ENCODE measurements at places on chromosomes 2 and 18.
A peak's percentile ranks its signal among the peaks of the same experiment; 100 is the strongest.

DNA sequence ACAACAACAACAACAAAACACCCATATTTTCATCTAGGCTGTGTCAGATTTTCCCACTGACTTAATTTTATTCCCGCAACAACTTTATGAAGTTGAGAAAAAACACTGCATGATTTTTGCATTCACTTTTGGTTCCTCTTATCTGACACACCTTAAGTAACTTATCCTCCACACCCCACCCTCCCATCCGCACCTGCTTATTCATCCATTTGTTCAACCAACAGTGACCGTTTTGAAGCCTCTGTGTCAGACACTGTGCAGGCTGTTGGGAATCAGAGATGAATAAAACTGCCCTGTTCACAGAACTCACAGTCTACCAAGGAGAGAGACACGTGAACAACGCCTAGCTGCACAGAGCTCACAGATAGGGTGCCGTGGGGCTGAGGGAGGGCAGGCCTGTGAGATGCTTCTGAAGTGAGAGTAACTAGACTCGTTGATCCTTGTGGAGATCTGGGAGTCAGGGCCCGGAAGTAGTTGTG is 7.4 kb downstream of the CNNM4 start:
- DNase-seq: no peak

GRCh38 chr2:42996528-42996927 is 204.1 kb upstream of the HAAO start:
- DNase-seq: no peak

DNA sequence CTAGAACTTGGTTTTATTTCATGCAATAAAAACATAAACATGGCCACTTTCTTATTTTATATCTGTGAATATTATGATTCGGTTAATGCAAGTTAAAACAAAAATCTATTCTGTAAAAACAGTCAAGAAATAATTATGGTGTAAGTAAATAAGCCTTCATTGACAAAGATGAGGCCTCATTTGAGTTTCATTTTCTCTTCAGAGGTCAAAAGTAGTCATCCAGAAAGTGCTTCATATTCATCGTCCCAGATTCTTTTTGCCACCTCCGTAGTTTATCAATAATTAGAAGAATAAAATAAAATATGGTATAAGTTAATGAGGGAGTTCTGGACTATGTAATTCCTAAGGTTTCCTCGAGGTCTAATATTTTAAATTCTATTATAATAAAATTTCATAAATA is 19.4 kb upstream of the HNRNPA3 start:
- DNase-seq: no peak

GRCh38 chr2:696463-696862 is 19.3 kb upstream of the TMEM18 start:
- no peak for DNase-seq

DNA sequence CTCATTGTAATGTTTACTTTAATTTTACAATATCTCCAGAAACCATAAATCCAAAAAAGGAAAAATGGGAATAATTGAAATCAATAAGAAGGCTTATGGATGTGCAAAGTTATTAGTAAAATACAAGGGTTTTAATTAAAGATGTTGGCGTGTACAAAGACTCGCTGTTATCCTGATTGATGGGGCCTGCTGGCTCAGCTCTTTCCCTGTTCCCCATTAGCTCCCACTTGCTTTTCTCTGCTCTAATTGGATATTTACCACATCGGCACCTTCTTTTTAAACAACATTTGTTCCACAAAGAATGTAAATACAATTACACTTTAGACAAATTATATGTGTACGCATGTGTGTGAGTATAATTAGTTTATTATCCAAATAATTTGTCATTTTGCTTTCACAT is 796.6 kb downstream of the ERBB4 start:
- DNase-seq: no peak

DNA sequence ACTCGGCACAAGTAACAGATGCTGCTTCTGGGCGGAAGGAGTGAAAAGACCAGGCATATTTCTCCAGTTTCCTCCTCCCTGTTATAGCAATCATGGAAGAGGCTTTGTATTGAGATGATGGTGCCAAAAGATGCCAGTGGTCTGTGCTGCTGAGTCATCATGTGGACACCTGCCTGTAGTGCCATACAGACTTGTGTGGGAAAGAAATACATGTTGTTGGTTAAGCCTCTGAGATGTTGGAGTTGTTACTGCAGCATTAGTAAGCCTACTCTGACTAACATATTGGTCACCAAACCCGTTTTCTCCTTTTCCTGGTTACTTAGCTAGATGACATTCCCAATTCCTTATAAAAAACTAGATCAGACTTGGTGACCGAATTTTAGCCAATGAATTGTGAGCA is 356.9 kb downstream of the ZNF521 start:
- no peak for DNase-seq

- no peak for DNase-seq
Measured at GRCh38 chr2:235232449-235233433, 261.1 kb upstream of the AGAP1 start.

DNA sequence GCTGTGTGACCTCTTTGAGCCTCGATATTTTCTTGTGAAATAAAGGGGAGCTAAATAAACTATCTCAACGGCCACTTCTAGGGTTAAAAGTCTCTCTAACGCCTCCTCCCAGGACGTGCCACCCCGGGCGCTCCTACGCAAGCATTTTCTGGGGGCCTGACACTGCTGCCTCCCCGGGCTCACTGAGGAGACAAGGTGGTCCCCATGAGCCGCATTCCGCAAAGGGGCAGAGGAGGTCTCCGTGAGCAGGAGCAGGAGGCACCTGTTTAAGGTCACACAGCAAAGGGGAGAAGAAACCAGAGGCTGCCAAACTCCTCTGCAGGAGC is 913 bp upstream of the WNT10A start:
- DNase-seq: no peak

DNA sequence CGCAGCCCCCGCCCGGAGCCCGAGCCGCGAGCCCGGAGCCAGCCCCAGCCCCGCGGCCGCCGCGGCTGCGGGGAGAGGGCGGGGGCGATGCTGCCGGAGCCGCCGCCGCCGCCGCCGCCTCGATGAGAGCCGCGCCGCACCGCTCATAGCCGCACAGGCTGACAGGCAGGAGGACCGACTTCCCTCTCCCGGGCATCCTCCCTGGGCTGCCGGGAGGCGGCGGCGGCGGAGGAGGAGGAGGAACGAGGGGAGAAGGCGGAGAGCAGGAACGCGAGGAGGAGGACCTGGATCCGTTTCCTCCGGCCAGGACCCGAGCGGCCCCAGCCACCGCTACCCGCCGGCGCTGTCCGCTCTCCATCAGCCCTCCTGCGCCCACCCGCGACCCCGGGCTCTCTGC is 370 bp downstream of the KLHL29 start:
- DNase-seq: no peak

GRCh38 chr2:47303341-47304148 is 99.4 kb upstream of the MSH2 start:
- no peak for DNase-seq

- DNase-seq: no peak
Measured at GRCh38 chr2:12928197-12928774, 211.6 kb downstream of the TRIB2 start.

- no peak for DNase-seq
Measured at GRCh38 chr2:199757233-199757870, 93.6 kb downstream of the FTCDNL1 start.

DNA sequence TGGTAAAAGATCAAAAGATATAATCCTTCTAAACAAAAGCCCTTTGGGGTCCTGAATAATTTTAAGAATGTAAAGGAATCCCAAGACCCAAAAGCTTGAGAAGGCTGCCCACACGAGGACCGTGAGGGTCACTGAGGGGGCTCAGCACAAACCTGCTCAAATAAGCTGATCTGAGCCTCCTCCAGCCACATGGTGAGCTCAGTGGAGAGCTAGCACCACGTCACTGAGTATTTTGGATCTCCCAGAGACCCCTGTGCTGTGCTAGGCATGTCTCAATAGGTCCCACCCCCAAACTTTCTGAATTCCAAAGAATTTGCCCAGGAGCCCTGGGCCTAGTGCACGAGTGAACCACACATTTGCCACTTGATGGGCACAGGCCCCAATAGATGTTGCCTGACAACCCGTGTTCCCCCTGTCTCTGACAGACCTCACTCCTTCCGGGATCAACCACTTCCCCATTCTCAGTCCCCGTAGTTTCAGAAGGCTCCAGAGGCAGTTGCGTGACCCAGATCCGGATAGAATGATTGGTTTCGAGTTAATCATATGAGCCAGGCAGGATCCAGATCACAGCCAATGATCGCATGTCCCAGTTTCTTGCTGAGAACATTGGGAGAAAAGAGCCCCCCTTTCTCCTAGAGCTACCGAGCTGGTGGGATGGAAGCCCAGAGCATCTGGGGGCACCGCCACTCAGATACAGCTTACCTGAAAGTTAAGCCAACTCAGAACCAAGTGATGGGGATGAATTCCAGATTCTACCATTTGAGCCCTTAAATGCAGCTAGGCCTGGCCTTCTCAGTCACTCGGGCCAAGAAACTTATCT is 203.8 kb downstream of the TNS1 start:
- no peak for DNase-seq

DNA sequence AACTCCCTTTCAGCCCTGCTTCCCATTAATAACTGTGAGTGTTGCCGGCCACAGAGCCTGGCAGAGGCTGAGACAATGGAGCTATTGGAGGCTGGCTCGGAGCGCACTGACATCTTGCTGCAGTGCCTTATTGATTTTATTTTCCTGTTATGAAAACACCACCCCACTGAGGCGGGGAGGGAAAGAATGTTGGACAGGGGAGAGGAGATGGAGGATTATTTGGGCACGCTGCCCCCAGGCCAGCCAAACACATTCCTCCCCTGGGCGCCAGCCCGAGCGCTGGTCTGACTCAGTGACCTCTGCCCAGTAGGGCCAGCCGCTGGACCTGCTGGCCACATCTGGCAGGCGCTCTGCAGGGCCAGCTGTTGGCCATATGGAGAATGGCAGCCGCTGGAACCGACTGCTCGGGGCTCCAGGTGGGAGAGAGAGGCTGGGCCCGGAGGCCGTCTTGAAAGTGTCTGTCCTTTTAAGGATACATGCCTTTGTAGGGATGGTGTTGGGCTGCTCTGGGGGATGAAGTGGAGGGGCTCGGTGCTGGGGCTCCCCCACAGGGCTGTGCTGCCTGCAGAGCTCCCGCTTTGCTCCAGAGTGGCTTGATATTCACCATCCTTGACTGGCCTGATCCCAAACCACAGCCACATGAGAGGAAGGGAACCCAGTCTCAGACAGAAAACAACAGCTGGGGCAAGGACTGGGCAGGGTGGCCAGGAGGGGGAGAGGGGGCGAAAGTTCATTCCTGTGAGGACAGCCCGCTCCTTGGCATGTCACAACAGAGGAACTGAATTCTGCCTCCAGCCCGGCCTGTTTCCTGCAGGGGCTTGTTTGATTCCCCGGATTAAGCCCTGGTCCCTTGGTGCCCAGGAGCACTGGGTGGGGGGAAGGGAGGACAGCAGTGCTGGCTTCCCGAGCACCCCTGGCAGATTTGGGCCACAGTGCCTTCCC is 179.0 kb downstream of the KLHL29 start:
- DNase-seq: no peak

DNA sequence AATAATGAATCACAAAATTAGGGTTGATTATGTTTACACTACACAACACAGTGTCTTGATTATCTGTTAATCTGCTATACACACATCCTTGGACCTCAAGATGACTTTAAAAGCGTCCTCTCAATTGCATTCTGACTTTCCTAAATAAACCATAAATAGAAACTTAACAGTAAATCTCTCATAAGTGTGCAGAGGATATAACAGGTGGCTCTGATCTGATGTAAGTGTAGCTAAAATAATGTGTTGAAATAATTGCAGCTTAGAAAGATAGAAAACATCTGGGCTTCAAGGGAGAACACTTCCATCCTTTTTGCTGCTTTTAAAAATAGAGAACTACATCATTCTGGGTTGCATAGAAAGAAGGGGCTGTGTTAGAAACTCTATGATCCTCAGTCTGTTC is 78.4 kb upstream of the EFEMP1 start:
- no peak for DNase-seq

- peak; percentile 18 for DNase-seq
Measured at GRCh38 chr2:162301151-162301804, 17.2 kb downstream of the IFIH1 start.

GRCh38 chr2:202091476-202091875 is 18.4 kb downstream of the KIAA2012 start:
- no peak for DNase-seq

GRCh38 chr2:120316528-120317179 is 29.3 kb upstream of the INHBB start:
- no peak for DNase-seq

DNA sequence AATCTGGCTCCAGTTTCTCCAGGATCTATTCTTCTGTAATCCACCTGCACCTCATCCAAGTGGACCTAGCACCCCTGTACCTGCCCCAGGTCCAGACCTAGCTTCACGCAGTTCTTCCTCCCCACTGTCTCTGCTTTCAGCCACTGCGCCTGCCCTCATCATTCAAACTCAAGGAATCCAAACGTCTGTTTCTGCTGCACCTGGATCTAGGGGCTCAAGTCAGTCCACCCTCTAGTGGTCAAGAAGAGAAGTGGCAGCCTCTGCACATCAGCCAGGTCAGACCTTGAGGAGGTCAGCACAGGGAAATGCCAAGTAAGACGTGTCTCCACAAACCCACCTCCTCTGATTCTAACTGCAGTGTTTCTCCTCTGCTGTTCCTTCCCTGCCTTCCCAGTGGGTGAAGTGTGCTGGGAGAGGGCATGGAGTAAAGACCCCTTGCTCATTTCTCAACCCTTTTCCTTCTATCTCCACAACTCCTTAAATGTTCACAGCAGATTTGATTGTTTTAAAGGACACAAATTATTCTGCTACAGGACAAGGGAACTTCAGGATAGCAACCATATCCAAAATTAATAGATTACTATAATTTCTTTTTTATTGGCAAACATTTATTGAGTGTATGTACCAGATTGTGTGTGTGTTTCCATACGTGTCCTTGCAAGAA is 8.6 kb upstream of the RNF152 start:
- no peak for DNase-seq

GRCh38 chr2:68441179-68441993 is 25.7 kb downstream of the FBXO48 start:
- DNase-seq: peak; percentile 67

DNA sequence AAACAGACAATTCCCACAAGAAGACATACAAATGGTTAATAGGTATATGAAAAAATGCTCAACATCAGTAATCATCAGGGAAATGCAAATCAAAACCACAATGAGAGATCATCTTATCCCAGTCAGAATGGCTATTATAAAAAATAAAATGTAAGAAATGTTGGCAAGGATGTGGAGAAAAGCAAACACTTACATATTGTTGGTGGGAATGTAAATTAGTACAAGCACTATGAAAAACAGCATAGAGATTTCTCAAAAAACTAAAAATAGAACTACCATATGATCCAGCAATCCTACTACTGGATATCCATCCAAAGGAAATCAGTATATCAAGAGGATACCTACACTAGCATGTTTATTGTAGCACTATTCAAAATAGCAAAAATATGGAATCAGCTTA is 186.6 kb downstream of the NOL4 start:
- DNase-seq: no peak

- DNase-seq: no peak
Measured at GRCh38 chr18:77102259-77103040, 30.1 kb downstream of the MBP start.

DNA sequence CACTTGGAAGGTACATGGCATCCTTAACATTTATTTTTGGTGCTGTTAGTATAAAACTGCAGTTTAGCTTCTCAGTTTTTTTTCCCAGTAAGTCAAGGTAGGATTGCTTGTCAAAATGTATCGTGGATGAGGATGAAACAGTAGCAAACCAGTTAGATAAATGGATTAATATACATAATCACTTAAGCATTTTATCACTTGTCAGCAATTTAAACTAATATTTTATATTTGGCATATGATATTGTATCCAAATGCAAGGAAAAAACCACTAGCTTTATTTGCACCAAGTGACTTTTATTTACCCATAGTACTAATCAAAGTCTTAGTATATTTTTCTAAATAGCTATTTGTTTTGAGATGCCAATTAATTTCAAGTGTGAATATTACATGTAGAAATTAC is 137.7 kb upstream of the XIRP2 start:
- no peak for DNase-seq

- DNase-seq: no peak
Measured at GRCh38 chr2:80061881-80062280, 242.7 kb downstream of the LRRTM1 start.

All from stimulated activated CD8-positive, alpha-beta memory T cell treated with anti-CD3 and anti-CD28 coated beads, Interleukin-4, amount 100 ng/mL, for 4 hours (primary cell).